ENCODE measurements at places on chromosomes 1 and 21. TPM values are rescaled to one million over a fixed set of nuclear protein-coding genes. Genes with fewer than 3 reads are reported as not detected.

GRCh38 chr1:68197891-68198290, 34.4 kb downstream of the WLS start:
- no peak for DNase-seq
- H3K27me3 ChIP-seq, result no peaks in the 10 kb centered on the region
- peaks cover 50% of the 10 kb centered on the region for H3K4me1 ChIP-seq
- H3K27ac ChIP-seq, result no peak overlapping the region
- H3K4me3 ChIP-seq, result no peak overlapping the region
- no peaks in the 10 kb centered on the region for H3K36me3 ChIP-seq

Gene HAO2
- total RNA-seq, result not detected

Gene INKA2
- total RNA-seq, result 6.1 TPM

- no peak for DNase-seq
- no peaks in the 10 kb centered on the region for H3K36me3 ChIP-seq
- H3K4me3 ChIP-seq, result no peak overlapping the region
- H3K4me1 ChIP-seq, result no peaks in the 10 kb centered on the region
- H3K27ac ChIP-seq, result no peak overlapping the region
- no peaks in the 10 kb centered on the region for H3K27me3 ChIP-seq
Measured at GRCh38 chr1:238254935-238255334, 364.2 kb upstream of the ZP4 start.

All from vagina (tissue), 2 donors.